ENCODE measurements at places on chromosomes 4 and X.

- no peak for DNase-seq
These were observed 43.3 kb upstream of the FGF13 start for GRCh38 chrX:138754861-138755260.

- DNase-seq = peak; percentile 9
These were observed 37.3 kb downstream of the PSAPL1 start for GRCh38 chr4:7397206-7398103.

DNA sequence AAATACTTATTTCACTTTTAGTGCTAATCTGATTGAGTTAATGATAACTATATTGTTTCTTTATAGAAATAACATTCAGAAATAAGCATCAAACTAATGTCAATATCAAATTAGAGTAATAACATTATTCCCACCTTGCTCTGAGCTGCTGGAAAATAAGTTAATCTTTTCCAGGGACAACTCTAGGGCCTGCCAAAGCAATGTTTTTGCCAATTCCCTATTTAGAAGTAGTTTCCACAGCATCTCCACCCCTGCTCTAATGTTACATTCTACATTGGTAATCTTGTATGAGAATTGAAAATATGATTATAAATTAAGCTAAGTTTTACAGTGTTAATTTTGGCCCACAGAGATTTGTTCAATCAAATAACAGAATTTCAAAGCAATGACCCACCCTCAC lies 68.3 kb downstream of the REELD1 start:
- DNase-seq = no peak

- no peak for DNase-seq
These were observed 1041.6 kb upstream of the PRKX start for GRCh38 chrX:4754878-4755604.

GRCh38 chrX:131359611-131360010 lies 70.5 kb upstream of the IGSF1 start:
- no peak for DNase-seq

DNA sequence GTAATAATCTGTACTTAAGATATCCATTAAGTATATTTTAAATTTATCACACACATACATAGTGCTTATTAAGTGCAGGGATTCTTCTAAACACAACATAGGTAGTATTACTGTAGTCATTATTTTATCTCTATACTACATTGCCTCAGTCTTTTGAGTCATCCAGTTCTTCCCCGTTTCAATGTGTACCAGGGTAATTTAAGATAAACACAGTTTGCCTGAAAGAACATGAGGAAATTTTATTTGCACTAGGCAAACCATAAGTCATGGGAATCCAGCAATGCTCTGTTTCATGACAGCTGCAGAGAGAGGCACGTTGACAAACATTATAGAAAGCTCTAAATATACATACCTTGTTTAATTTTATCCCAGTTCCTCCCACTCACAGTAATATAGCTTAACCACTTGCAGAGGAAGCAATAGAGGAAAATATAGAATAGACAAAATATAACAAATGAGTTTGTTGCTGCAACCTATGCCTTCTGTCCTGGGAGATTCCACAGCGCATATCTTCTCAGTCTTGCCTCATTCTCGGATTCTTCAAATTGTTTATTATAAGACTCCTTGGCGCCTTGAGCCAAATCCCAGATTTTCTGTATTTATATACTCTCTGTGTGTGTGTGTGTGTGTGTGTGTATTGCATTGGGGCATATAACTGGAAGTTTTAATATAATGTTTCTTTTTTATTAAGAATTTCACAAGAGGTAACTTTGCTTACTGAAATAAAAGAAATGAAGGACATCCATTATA lies 258.6 kb downstream of the FAM133A start:
- no peak for DNase-seq
